Head of caudate nucleus (tissue), 42 donors: ENCODE measurements at places on chromosomes 11 and 22.

DNA sequence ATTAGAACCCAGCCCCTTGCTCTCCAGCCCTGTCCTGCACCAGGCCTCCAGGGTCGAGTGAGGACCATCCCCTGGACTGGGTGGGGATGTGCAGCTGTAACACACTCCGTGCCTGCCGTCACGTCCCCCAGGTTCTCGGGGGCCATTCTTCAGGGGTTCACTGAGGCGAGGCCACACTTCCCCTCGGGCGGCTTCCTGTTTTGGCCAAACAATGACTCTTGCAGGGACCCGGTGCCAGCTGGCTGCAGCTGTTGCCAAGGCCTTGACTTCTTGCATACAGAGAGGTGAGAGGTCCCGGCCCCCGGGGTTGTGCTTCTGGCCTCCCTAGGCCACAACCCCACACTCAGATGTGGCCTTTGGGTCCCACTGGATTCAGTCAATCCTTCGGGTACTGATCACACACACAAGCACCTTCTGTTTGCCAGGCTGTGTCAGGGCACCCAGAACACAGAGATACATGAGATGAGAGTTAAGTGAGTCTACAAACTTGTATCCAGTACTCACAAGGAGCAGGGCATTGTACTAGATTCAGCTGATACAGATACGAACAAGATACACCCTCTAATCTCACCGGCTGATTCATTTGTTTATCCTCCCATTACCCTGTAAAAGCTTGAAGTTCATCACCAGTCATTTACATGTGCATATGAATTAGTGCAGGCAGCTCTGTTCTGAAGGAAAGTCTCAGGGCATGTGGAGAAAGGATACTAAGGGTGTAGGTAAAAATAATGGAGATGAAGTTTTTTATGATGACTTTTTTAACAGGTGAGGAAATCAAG, 32.9 kb downstream of the LRRC32 start:
- DNase-seq: no peak

GRCh38 chr11:74532501-74533246, 39.1 kb upstream of the LIPT2 start:
- DNase-seq: no peak

DNA sequence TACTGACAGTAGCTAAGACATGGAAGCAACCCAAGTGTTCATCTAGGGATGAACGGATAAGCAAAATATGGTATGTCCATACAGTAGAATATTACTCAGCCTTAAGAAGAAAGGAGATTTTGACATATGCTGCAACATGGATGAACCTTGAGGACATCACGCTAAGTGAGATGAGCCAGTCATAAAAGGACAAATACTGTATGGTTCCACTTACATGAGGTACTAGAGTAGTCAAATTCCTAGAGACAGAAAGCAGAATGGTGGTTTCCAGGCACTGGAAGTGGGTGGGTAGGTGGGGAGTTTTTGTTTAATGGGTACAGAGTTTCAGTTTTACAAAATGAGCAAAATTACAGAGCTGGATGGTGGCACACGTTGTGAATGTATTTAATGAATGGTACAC, 18.1 kb downstream of the CHST1 start:
- DNase-seq: no peak

GRCh38 chr11:35812828-35813227, 131.0 kb upstream of the LDLRAD3 start:
- no peak for DNase-seq

- no peak for DNase-seq
Measured at GRCh38 chr11:106714199-106714598, 304.1 kb downstream of the GUCY1A2 start.

DNA sequence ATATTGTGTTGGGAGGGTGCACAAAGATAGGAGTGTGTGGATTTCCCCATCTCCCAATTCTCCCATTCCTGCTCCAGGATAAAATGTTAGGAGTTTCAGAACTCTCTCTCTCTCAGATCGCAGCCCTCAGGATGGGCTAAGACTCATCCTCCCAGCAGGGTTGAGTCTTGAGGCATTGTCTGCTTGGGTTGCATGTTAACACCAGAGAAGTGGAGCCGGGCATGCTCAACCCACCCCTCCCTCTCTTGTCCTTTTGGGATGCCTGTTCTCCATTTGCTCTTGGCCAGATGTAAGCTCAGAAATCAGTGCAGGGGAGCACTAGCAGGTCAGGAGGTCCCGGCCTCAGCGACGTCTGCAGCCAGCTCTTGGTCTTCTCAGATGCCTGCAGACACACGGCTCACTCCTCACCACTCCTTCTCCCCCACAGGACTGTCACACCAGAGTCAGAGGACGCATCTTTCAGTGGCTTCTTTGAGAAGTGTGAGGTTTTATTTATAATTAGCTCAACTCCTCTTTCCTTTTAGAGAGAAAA, 1456.5 kb downstream of the TBC1D22A start:
- DNase-seq: no peak

DNA sequence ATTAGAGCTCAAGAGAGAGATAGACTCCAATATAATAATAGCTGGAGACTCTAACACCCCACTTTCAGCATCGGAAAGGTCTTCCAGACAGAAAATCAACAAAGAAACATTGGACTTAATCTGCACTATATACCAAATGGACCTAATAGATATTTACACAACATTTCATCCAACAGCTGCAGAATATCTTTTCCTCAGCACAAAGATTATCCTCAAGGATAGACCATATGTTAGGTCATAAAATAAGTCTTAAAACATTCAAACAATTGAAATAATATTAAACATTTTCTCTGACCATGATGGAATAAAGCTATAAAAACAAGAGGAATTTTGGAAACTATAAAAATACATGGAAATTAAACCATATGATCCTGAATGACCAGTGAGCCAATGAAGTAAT, 45.1 kb upstream of the FAM181B start:
- DNase-seq: no peak

- peak; percentile 34 for DNase-seq
Measured at GRCh38 chr22:42901790-42902508, 44.9 kb upstream of the ARFGAP3 start.

GRCh38 chr22:29200901-29201300, 4.8 kb upstream of the EMID1 start:
- no peak for DNase-seq

DNA sequence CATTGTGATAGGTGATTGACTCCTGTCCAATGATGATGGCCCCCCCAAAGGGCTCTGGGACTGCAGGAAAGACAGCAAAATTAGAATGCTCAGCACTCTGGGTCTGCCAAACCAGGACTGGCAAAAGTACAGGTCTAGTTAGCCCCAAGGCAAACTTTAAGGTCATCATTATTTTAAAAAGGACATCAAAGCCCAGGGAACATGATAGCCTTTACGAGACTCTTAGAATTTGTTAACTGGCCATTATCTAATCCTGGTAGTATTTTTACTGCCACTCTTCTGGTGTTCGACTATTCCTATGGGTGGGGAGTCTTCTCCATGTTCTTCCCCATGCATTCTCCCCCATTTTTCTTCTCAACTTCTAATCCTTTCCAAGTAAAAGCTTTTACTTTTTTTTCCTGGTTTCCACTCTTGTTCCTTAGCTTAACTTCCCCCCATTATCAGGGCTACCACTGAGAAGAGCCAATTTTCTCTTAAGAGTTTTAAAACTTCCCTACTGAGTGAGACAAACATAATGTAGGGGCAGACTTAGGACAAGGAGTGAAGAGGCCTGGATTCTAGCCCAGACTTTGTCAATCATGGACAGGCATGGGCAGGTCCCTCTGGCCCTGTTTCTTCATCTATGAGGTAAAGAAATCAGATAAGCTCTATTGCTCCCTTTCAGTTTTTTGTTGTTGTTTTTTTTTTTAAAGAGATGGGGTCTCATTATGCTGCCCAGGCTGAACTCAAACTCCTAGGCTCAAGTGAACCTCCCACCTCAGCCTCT, 7.1 kb downstream of the DDB1 start:
- no peak for DNase-seq

GRCh38 chr11:69384251-69385143, 90.5 kb downstream of the MYEOV start:
- DNase-seq: no peak

GRCh38 chr11:128779036-128779435, 85.2 kb downstream of the FLI1 start:
- no peak for DNase-seq

DNA sequence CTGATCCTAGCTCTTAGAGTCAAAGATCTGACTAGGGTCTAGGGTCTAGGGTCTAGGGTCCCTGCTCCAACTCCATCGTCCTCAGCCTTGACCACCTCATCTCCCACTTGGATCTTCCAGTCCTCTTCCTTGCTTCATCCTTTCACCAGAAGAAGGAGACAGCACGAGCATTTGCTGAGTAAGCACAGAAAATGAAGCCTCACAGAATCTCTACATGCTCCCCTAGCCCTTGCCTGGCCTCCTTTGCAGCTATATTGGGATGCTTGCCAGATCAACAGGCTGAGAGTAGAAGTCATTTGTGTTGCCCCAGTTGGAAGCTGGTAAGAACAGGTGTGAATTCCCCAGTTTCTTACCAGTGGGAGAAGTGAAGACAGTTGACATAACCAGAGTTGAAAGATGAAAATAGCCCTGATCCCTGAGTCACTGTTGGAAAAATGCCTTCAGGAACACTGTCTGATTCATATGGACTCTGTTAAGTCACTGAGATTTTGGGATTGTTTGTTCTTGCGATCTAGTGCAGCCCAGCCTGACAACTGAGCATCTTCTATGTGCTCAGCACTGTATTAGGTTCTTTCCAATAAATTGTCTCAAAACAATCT, 552.5 kb downstream of the INSC start:
- DNase-seq: no peak

DNA sequence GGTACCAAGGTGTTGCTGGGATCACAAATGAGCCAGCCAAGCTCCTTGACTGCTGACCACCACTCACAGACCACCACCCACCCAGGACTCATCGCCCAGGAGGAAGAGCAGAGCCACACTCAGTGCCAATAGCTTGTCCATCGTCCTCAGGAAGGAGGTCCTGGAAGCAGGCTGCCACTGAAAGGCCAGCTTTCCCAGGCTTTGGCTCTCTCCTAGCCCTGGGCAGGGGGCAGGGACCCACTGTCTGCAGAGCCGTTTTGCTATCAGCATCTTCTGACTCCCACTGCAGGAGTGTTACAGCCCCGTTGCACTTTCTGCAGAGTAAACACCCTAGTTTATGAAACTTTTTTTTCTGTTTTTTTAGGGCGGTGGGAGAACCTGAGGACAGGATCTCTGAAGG, 12.2 kb upstream of the ACRV1 start:
- DNase-seq: no peak

GRCh38 chr11:127627204-127627603, 626.6 kb upstream of the KIRREL3 start:
- no peak for DNase-seq

DNA sequence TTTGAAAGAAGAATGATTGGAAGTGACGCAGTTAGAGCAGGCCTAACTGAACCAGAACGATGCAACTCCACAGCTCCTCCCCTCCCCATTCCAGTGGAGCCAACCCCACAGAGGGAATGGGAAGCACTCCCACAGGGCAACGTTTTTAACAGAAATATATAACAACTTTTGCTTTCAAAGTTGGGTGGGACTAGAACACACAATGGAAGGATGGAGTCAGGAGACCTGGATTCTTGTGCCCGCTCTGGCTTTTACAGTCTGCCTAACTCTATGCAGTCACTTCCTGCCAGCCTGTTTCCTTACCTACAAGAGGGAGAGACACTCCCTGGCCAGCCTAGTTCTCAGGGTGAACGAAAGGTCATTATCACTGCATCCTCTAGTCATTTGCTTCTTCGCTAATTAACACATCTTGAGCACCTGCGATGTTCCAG, 75.5 kb downstream of the PACSIN2 start:
- DNase-seq: no peak

DNA sequence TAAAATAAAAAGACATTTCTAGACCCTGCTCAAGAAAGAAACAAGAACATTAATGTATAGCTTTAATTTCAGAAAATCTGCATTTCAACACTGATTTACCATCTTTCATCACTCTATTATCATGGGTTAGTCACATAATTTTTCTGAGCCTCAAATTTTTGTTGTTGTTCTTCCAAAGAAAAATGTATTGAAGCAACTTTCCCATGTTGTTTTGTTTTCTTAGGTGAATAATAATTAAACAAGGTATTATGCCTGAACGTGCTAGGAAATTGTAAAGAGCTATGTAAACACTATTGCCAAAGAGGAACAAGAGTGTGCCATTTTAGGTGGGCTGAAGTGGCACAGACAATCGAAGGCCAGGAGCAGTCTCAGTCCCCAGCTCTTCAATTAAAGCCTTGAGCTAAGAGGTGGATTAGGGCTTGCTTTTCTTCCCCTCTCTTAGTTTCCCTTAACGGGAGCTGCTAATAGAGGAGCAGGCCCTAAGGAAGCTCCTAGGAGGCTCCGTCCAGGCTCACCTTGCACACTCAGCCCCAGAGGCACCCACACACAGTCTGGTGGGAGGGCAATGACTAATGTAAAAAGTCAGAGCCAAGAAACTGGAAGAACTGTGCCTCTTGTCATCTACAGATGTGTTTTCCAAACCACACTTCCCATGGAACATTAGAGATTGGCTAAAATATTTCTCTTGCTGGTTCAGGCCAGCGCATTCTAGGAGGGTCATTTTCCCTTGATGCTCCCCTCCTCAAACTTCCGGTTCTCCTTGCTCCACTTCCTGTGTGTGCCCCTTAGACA, 8.8 kb upstream of the UBASH3B start:
- peak; percentile 70 for DNase-seq

DNA sequence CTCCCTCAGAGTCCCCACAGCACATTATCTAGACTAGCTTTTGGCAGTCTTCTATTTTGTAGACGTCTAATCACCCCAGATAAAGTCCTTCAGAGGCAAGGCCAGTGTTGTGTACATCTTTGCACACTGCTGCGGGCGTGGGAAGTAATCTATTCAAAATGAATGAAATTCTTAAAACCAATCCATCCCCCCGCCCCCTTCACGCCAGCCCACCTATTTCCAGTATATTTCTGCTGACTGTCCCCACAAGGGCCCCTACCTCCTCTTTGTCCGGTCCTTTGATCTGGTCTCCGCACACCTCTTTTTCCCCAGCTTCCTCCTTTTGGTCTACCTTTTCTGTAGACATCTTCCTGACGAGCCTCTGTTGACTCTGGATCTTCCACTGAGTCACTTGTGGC, 375 bp downstream of the BSCL2 start:
- no peak for DNase-seq

GRCh38 chr11:63699896-63700295, 18.6 kb downstream of the RTN3 start:
- DNase-seq: no peak

GRCh38 chr22:48098921-48099245, 1336.4 kb downstream of the TBC1D22A start:
- DNase-seq: no peak

- DNase-seq: peak; percentile 26
Measured at GRCh38 chr22:36873614-36874308, 13.0 kb downstream of the NCF4 start.

DNA sequence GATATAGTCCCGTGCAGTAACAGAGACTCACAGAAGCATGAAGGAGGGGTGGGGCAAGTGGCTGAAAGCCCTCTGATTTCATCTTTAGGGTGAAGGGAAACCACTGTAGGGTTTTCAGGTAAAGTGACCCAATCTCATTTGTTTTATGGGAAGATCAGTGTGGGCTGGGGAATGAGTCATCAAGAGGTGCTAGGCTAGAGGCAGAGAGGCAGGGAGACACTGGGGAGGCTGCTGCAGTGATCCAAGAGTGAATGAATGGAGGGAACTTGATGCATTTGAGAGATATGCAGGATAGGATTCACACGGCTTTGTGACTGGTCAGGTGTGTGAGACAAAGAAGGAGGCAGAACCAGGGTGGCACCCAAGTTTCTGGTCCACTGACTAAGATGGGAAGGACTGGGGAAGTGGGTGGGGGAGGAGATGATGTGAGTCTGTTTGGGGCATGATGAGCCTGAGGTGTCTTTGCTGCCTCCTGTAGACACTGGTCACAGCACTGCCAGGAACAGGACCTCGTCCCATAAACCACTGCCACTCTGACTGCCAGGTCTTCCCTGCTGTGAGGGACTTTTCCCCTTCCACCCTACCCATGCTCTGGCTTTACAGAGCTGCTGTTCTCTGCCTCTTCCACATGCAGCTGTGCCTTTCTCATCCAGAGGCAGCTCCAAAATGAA, 239.0 kb downstream of the TENM4 start:
- no peak for DNase-seq
